ENCODE measurements at places on chromosomes 11 and 22.

DNA sequence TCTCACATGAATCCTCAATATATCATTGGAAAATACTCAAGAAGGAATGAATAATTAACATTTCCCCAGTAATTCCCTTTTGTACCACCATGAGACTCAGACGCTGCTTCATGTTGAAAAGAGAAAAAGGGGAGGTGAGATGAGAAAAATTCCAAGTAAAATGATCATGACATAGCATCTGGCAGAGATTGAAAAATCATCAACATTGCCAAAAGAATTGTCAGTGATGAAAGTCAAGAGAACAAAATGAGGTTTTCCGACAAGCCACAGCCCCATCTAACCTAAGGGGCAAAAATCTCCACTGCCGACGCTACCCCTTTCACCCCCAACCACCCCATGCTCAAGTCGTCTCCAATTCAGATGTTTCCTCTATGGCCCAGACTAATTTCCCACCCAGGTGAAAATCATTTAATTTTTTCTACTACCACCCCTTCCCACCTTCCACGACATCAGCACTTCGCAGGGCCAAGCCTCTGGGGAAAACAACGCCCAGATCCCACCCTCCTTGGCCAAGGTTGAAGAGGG lies 1.2 kb downstream of the RAB6A start:
- DNase-seq: peak; percentile 28

DNA sequence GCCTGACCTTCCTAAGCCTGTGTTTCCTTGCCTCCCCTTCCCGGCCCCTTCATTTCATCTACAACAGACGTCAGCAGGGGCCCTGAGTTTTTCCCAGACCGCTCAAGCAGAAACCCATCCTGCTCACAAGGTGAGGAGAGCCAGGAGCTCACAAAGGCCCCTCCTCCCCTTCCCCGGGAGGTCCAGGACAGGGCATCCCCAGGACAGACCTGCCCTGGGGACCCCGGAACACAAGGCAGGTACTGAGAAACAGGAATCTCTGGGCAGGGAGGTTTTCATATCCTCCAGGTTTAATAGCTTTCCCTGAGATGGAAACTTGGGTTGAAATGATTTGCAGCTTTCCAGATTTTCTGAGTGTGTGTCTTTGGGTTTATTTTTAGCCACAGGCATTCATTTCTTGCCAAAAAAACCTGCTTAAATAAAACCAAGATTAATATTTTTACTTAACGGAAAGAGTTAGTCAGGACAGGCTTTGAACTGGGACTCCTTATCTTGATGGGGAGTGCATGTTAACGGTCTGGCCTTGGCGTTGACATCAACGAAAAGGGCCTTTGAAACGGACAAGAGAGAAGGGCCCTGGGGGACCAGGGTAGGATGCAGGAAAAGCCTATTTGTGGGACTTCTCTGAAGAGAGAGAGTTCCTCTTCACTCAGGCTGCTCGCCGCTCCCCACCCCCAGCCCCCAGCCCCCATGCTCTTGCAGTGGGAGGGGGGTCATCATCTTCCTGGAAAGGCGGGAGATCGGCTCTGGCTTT lies 38.5 kb downstream of the TIMP3 start:
- DNase-seq: no peak

DNA sequence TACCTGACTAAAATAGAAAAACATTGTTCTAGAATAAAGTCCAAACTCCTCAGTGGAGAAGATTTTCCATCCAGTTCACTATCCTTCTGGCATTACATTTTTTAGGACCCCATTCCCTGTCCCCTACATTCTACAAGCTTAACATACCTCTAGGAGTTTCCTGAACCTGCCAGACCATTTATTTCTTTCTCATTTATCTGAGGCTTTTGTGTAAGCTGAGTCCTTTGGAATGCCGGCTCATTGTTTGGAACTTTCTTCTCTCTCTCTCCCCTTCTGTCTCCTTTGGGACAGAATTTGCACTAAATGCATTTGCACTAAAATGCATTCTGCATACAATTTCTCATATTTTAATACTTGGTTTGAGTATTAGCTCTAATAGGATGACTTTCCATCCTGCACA lies 393.0 kb upstream of the ANO3 start:
- no peak for DNase-seq

GRCh38 chr22:50271519-50271970 lies 1.4 kb upstream of the MAPK11 start:
- DNase-seq: peak; percentile 76

- no peak for DNase-seq
Measured at GRCh38 chr11:23679041-23679440, 817.8 kb upstream of the LUZP2 start.

GRCh38 chr11:12076840-12077534 lies 33.4 kb upstream of the MICAL2 start:
- DNase-seq: no peak

GRCh38 chr11:118552341-118552740 lies 13.4 kb downstream of the IFT46 start:
- DNase-seq: no peak

DNA sequence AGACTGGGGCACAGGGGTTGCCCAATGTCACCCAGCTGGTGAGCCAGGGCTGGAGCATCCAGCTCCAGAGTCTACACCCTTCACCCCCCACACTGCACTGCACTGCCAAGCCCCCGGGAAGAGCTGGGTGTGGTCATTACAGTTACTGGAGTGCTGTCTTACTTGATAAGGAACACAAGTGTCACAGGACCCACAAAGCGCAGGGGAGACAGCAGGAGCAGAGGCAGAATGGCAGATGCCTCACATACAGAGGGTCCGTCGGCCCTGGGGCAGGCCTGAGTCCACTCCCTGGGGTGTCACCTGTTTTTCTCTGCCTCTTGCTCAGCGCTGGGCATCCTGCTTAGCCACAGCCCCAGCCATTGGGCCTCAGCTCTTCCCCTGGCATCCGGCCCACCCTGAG lies 7.7 kb downstream of the IL2RB start:
- no peak for DNase-seq

DNA sequence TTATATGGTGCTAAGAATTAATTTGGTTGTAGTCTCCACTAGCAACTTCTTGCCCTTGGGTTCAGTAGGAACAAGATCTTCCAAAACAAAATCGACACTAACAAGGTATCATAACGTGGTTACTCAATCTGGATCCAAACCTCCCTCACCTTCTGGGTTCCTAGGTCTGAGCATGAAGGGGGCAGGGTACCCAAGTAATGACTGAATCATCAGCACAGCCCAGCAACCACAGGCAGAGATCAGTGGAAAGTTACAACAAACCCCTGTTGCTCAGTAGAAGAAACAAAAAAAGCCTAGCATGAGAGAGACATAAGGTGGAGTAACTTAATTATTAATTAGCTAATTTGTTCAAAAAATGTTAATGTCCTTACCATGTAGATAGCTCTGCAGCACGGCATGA lies 221.4 kb downstream of the BLID start:
- DNase-seq: no peak

DNA sequence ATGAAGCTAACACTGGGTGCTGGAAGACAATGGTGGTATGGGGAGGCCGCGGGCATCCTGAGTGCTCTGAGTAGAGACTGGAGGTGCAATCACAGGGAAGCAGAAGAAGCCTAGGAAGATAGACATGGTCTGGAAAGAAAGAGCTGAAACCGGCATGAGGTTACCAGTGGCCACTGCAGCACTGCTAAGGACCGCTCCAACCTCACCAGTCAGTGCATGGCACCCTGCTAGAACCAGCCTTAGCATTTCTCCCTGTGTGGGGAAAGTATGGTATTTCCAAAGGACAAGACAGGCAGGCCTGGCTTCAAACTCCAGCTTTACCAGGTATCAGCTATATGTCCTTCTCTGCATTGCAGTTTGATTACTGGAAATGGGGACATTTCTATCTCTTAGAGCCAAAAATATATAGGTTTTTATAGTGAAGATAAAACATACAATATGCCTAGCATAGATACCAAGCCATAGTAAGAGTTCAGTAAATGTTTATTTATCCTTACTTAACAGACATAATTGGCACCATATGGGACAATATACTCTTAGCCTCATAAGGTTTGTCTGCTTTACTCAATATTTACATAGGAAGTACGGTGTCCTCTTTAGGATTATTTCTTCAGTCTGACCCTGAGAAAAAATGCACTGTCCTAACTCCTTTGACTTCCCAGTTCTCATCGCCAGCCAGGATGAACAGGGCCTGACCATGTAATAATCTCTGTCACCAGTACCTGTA lies 231.1 kb downstream of the TENM4 start:
- no peak for DNase-seq

DNA sequence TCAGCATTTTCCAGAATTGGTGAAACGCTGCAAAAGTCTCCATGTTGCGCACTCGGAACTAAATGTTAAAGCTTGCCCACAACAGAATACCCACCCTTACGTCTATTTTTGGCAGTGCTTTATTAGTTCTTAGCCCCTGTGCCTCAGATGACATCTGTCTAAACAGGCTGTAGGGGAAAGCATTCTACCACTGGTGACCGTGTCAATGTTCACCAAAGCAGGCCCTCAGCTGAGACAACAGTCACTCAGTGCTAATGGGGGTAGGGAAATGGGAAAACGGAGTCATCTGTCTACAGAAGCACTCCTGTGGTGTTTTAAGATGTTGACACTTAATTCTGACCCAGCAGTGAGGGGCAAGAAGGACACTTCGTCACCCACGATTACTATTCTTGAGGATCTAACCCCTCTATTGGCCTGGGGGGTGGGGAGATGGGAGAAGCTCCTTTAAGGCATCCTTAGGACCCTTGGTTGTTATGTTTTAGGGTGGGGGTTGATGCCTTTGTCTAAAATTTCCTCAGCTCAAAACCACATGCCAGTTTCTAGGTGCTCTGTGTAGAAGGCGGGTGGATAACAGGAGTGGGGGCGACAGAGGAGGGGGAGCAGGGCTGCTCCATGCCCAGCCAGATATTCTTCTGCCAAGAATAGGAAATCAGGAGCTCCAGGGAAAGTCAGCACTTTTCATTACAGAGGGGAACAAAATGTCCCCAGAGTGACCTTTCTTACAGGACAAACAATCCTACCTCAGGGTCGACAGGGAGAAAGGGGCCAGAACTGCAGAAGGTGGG lies 15.6 kb upstream of the MFRP start:
- DNase-seq: no peak

DNA sequence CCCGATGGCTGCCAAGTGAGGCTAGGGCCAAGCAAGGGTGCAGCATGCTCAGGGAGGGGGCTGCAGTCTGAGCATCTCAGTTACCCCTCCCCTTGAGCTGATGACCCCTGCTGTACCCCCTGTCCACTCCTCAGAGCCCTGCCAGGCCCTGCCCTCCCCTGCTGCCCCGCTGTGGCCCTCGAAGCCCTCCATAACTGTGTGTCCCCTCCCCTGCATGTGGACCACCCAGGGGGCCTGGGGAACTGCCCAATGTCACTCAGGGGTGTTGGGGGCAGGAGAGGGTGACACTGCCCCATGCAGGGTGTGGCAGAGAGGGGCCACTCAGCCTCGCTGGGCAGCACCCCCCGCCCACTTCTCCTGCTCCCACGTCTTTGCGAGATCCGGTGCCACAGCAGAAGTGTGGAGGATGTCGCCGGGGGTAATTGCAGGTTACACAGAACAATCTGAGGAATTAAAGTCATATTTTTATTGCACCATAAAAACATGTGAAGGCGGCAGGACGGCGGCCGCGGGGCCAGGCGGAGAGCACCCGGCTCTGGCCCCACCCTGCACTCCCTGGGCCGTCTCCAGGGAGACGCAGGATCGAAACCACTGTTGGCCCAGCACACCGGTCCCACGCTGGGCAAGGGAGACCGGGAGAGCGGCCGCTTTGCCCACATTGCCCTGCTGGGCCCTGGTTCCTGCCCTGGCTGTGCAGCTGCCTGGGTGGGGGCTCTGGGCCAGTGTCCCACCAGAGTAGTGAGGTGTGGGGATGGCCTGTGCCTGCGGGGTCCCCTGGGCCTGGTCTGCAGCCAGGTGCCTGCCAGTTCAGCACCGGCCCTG lies 18.7 kb upstream of the GNB1L start:
- no peak for DNase-seq

DNA sequence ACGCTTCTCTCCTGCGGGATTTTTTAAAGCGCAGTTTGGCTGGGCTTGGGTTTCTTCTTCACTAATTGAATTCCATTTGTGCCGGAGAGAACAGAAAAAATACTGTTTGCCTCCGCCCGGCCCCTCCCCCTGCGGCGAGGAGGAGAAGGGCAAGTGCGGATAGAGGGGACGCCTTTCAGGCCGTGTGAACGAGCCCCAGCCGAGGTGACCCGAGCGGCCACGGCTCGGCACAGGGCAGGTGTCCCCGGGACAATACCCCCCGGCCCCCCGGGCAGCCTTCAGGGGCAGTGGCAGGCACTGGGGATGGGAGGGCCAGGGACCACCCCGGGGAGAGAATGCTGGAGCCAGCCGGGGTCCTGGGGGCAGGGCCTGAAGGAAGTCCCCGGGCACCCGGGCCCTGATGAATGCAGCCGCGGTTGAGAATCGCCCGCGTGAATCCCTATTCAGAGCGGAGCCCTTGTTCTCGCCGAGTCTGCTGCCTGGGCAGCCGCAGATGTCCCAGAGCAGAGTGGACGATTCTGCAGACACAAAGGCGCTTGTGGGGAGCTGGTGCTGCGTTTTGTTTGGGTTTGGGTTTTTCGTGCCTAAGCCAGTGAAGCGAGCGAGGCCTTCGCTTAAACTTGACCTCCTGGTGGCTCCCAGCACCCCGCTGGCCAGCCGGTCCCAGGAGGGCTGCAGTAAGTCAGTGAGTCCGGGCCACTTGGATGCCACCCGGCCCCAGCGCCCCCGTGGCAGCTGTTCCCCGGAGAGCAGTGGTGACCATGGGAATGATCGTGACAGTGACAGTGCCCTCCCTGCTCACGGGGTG lies 96.0 kb downstream of the WNT7B start:
- no peak for DNase-seq

DNA sequence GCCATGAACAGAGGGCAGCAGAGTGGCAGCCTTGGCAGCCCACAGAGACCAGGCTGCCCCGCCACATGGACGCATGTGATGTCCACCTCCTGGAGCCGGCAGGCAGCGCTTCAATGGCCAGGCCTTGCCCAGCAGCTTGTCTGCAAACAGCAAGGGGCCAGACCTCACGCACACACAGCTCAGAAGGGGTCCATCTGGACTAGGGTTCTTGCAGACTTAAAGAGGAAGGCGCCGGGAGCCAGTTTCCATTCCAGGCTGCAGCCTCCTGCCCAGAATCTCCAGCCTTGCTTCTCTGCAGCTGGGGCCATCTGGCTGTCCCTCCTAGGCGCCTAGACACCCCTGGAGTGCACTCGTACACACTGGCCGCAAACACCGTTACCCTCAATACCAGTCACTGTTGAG lies 91.9 kb upstream of the TMEM45B start:
- DNase-seq: no peak

GRCh38 chr11:107370390-107370789 lies 87.2 kb downstream of the CWF19L2 start:
- no peak for DNase-seq

DNA sequence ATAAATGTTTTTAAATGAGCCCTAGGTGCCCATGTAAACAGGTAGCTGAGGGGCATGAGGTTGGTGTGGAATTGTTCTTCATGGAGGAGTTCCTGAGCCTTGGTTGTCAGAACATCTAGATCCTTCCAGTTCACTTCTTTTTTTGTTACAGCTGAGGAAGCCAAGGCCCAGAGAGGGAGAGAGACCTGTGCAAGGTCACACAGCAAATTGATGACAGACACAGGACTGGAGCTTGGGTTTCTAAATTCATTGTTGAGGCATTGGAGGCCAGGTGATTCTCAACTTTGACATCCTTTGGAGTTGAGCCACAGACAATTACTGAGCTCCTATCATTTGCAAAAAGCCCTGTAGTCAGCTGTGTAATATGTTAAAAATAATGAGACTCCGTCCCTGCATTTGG lies 73.1 kb upstream of the CRYBB3 start:
- no peak for DNase-seq

- DNase-seq: no peak
Measured at GRCh38 chr22:32803738-32804435, 2.4 kb downstream of the TIMP3 start.

All from KBM-7 (cell line).